ENCODE measurements at places on chromosomes 2 and 18.

DNA sequence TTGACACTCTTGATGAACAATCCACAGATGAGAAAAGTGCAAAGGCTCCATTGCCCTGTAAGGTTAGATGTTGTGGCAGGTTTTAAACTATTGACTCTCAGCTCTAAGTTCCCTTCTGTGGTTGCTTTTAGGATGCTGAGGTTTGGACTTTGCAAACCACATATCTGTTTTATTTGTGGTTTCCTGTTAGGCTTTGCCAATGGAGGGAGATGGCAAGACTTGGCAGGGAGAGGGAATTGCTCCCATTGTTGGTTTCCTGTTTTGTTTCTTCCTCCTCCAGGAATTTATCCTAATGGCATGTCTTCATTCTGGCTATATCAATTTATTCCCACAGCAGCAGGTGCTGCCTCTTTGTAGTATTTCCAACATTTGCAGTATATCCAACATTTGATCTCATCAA, 772.3 kb downstream of the LRRTM4 start:
- no peak for DNase-seq

- DNase-seq, result no peak
Measured at GRCh38 chr2:133586978-133587377, 18.7 kb upstream of the NCKAP5 start.

DNA sequence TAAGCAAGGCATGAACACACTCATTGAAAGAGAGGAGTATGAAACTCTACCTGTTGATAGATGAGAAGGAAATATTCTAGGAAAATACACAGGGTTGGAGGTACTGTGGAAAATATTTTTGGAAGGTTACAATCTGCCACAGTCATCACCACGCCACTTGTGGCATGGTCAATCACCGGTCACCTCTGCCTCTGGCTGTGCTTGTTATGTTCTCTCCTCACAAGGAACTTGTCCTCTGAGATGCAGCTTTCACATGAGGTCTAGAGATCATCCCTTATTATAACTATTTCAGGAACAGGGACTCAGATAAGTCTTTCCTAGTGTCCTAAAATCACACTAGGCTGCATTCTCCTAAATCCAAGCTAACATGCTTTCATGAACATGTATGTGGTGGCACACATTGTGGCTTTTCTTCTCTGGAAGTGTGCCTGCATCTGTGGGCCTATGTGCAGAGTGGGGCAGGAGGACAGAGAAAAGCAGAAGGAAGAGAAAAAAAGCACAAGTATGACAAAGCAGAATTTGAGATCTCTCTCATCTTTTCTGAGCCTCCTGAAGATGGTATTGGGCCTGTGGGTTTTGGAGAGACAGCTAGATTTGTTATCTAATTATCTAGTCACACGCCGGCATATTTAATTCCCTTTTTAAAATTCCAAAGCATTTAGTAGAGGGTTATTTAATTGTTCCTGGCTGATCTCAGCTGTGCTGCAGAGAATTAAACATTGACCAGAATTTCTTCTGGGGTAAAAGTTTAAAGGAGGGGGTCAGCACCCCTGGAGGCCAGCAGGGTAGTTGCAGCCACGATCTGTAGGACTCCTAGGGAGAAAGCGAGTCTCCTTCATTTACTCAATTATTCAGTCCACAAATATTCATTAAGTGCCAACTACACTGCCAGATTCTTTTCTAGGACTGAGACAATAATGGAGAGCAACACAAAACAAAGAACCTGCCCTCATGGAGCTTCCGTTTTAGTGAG, 294.6 kb downstream of the RDH14 start:
- DNase-seq, result no peak

- DNase-seq, result no peak
Measured at GRCh38 chr2:211745295-211746097, 793.1 kb downstream of the ERBB4 start.

DNA sequence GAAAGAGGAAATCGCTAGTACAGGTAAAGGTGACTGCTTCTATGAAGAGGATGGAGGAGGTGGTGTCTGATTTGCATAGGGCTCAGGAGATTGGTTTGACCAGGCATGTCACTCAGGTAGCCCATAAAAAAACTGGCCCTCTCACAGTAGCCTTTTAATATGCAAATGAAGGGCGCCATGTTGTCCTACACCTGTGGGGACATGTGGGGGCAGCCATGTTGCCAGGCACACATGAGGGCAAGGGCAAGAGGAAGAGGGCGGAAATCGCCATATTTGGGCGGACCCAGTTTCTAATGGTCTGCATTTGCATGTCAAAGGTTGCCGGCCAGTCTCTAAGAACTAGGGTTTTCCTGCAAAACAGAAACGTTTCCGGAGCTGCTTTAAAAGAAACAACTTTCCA, 1330.6 kb downstream of the DSC3 start:
- no peak for DNase-seq
